ENCODE measurements at places on chromosomes 2 and 18. TPM values are rescaled to one million over a fixed set of nuclear protein-coding genes. Genes with fewer than 3 reads are reported as not detected.

DNA sequence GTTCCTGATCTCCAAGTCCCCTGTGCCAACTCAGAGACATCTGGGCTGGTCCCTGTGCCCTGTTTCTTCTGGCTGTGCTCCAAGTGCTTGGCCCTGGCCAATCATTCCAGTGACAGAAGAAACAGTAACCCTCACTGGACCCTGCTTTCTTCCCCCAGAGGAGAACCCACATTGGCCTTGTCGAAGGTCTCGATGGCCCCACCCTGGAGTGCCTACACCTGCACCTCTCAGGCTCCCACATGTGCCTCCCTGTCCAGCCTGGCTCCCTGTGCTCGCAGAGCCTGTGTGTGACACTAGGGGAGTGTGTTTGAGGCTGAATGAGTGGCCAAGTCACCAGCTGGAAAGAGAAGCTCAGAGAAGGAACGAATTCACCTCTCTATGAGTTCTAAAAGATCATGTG, 5.9 kb upstream of the MAL start:
- H3K27me3 ChIP-seq, result no peaks in the 10 kb centered on the region
- H3K27ac ChIP-seq, result no peak overlapping the region
- no peak for DNase-seq
- no peak overlapping the region for H3K4me3 ChIP-seq

ACVR1 gene
- 29.6 TPM for total RNA-seq

DNA sequence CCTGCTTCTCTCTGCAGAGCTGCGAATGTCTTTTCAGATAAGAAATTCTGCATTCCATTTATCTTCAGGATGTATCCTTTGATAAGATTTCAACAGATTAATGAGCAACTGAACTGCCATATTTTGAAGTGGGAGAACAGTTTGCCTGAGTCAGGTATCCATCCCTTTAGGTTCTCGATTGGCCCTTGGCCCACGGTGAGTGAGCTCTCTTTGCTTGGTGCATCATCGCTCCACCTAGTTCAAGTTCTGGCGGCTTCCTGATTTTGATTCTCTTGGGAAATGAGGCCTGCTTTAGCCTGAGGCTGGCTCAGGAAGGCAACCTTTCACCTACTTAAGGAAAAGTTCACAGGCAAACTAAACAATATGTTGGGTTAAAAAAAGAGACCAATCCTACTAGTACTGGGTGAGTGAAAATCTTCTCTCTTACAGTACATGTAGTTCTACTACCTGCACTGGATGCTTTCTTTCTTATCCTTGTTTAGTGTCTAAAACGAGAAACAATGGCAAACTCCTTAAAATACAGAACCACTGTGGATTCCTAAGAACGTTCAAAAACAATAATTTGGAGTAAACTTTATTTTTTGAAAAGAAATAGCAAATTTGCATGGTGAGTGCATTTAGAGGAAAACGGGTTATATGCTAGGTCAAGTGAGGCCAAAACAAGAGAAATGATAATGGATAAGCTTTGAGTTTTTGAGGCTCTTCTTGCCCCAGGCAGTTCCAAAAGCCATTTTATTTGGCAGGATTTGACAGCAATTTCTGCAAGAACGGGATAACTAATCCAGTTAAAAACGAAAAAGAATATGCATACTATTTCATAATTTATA, 837 bp upstream of the ACSL3 start:
- no peaks in the 10 kb centered on the region for H3K36me3 ChIP-seq
- peak overlapping the region; percentile 61 for H3K27ac ChIP-seq
- DNase-seq, result no peak
- H3K4me3 ChIP-seq, result peak overlapping the region; percentile 73

DNA sequence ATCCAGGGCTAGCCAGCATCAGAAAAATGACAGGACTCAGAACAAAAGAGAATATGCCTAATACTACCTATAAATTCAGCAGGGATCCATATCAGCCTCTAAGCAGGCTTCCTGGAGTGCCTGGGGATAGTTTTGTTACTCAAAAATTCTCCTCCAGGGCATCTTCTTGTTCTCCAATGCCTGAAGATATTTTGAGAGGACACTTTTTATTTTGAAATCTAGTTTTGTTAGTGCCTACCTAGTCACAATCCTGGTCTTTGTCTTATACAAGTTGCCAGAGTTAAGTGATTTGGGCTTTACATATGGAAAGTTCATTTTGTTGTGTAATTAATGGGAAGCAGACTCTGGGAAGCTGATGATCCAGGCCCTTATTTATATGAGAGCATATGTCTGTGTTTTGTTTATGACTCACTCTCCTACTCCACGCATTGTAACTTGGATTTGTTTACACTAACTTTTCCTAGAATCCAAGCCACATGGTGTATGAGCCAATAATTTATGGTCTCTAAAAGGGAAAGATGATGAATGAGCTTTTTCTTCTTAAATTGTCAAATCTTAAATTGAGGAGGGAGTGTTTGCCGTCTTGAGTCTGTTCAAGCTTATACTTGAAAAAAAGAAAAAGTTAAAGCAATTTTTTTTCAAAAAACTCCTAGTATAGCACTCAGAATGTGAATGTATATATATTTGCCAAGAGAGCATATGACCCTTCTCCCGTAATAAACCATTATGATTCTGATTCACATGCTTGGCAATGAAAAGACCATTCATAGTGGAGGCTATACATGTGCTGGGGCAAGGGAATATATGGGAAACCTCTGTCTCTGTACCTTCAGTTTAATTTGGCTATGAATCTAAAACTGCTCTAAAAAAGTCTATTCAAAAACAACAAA, 370.3 kb downstream of the SETBP1 start:
- DNase-seq, result no peak
- no peaks in the 10 kb centered on the region for H3K36me3 ChIP-seq
- H3K4me1 ChIP-seq, result no peaks in the 10 kb centered on the region
- H3K4me3 ChIP-seq, result no peak overlapping the region
- peaks cover 3% of the 10 kb centered on the region for H3K27me3 ChIP-seq

DNA sequence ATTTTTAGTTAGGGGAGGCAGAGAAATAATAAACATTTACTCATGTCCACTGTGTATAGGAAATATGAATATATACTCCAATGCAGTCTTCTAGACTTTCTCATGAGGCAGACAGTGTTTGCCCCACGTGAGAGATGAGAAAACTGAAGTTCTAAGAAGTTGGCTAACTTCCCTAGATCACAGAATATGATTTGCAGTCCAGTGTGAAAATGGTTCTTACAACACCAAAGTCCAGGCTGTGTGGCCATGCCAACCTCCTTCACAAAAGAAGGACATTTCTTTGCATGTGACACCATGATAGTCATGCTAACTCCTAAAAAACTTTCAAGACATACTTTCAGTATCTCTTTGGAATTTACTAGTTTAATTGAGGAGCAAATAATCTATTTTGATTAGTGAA, 143.7 kb downstream of the IRS1 start:
- H3K36me3 ChIP-seq, result peaks cover 1% of the 10 kb centered on the region
- H3K27me3 ChIP-seq, result peaks cover 4% of the 10 kb centered on the region
- no peak overlapping the region for H3K4me3 ChIP-seq
- no peak overlapping the region for H3K27ac ChIP-seq

DNA sequence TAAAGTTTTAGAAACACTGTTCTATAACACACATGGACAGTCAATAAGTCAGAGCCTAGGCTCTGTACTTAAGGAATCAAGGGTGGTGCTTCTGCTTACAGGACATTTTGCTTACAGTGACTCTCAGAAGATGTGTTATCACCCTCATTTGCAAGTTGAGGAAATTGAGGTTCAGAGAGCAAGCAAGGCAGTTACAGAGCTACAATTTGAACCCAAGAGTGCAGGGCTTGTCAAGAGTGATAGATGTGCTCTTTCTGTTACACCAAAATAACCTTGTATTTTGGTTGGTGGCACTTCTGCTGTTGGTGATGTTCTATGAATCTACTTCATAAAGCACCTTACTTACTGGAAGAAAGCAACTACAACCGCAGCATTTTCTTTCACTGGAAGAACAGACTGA, 170.2 kb downstream of the THADA start:
- H3K36me3 ChIP-seq, result peaks cover 48% of the 10 kb centered on the region
- peak overlapping the region; percentile 79 for H3K27ac ChIP-seq
- no peak overlapping the region for H3K4me3 ChIP-seq
- peaks cover 44% of the 10 kb centered on the region for H3K4me1 ChIP-seq

DNA sequence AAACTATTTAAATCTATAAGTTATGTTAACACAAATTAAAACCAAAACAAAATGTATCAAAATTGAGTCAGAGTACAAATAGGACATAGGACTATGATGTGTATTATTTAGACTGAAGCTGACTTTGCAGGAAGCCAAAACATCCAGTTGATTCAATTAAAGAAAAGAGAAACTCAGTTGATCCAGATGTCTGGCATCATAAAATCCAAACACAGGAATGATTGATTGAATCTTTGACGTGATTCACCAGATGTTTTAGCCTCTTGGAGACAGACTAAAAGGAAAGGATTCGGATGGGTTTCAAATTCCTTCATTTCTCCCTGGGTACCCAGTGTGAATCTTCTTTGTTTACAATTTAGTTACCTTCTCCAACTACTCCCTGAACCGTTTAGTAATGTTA, 272.9 kb downstream of the IRS1 start:
- H3K36me3 ChIP-seq, result no peaks in the 10 kb centered on the region
- DNase-seq, result no peak
- no peak overlapping the region for H3K4me3 ChIP-seq
- peaks cover 4% of the 10 kb centered on the region for H3K27me3 ChIP-seq
- H3K27ac ChIP-seq, result no peak overlapping the region

Data from activated CD4-positive, alpha-beta T cell treated with anti-CD3 and anti-CD28 coated beads, Interleukin-2, amount 10 ng/mL, durations not matched to agents 7 days and 5 days (primary cell).